ENCODE measurements at places on chromosomes 3 and 15. TPM values are rescaled to one million over a fixed set of nuclear protein-coding genes. Genes with fewer than 3 reads are reported as not detected.

GRCh38 chr3:195048059-195048905 is 222.7 kb downstream of the XXYLT1 start:
- DNase-seq, result no peak

- DNase-seq, result no peak
These were observed 219.9 kb downstream of the OPA1 start for GRCh38 chr3:193812791-193813500.

- DNase-seq, result no peak
These were observed 14.3 kb upstream of the BCL6 start for GRCh38 chr3:187759601-187760000.

GRCh38 chr3:108006077-108006771 is 84.6 kb downstream of the CD47 start:
- DNase-seq, result no peak

- DNase-seq, result no peak
These were observed 231.3 kb upstream of the SLCO3A1 start for GRCh38 chr15:91622235-91622634.

DNA sequence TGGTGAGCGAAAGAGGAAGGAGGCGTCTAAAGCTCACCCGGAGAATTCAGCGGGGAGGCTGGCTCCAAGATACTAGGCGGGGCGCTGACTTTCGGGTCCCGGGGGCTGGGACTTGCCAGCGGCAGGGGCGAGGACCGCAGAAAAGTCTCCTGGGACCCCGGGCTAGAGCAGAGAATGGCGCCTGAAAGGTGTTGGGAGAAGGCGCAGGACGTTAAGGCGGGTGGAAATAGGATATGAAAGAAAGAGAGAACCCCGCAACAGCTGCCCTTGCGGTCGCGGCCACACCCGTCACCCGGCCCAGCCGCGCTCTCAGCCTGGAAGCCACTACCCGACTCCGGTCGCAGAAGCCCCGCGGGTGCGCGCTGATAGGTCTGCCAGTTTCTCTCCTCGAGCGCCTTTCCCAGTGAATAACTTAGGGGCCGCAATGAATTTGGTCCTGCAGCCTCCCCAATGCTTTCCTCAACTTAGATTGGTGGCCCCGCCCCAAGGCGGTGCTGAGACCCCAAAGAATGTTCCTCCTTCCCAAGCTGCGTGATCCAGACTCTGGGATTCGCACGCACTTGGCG is 604 bp downstream of the LTK start:
- peak; percentile 51 for DNase-seq

The CCR5 gene
- 2.1 TPM for total RNA-seq

The ZBED2 gene
- 610 TPM for total RNA-seq

The POLQ gene
- 25.1 TPM for total RNA-seq

All from activated CD4-positive, alpha-beta memory T cell treated with anti-CD3 and anti-CD28 coated beads for 36 hours (primary cell).